ENCODE measurements at places on chromosomes 16 and 17.

GRCh38 chr16:2715519-2715918, 4.5 kb downstream of the PRSS27 start:
- DNase-seq: peak; percentile 68

DNA sequence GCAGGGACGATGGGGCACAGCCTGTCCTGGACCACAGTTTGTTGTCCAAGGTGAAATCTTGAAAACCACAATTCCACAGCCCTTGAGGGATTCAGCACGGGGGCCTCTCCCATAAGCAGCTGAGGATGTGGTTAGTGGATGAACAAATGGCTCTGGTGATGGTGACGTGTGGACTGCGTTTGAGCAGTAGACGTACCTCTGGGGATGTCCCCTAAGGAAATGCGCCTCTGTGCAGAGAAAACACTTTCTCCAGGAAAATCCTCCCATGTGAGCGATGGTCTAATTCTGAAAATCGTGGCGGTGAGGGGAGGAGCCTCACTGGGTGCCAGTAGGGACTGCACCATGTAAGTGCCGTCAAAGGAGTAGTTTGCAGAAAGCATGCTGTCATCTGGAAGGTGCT, 2.7 kb upstream of the SEPTIN12 start:
- no peak for DNase-seq

DNA sequence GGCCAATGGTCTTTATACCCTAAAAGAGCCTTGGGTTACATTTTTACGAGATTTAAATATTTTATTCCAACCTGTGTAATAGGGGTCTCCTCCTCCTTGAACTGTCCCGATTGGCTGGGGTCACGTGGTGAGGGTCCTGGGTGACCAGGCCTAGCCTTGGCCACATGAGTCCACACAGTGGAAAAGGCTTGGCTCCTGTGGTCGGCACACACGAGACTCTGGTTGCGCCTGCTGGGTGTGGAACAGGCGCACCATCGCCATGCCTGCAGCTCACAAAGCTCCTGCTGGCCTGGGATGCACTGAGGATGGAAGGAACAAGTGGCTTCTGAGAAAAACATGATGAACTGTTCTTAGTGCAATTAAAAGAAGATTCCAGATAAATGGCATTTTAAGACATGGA, 103.9 kb upstream of the ZNF750 start:
- DNase-seq: no peak

GRCh38 chr16:9820476-9821246, 361.6 kb downstream of the GRIN2A start:
- no peak for DNase-seq

DNA sequence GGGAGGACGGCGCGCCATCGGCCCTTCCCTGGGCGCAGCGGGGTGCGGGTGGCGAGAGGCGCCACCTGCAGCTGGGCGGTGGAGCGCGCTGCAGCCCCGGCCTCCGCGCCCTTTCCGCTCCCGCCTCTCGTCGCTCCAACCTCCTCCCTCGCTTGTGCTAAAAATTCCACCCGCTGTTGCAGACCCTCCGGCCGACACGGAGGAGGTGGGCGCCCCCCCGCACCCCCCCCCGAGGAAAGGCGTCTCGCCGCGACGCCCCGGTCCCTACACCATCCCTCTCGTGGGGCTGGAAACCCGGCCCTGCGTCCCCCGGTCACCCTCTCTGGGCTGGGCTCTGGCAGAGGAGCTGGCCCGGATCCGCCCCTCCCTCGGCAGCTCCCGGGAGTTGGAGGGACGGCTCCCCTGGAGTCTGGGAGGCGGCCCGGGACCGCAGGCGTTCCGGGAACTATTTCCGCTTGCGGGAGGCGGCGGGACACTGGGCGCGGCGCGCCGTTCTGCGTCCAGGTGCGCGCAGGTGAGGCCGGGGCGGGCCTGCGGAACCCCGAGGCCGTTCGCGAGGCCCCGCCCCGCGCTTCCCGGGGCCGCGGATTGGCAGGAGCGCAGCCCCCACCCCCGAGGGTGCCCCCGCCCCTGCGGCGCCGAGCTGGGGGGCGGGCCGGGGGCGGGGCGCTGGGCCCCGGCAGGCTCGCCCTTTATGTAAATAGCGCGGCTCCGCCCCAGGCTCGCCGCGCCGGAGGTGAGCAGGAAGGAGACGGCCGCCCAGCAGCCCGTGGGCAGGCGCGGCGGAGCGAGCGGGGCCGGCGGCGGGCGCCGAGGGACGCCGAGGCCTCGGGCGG, at the start of gene LLGL2:
Gene LLGL2, plus strand, starts transcription at position 728 of the 836 bp plus-strand sequence. CDS start 17,730 bp downstream, outside the sequence.
- DNase-seq: peak; percentile 63

DNA sequence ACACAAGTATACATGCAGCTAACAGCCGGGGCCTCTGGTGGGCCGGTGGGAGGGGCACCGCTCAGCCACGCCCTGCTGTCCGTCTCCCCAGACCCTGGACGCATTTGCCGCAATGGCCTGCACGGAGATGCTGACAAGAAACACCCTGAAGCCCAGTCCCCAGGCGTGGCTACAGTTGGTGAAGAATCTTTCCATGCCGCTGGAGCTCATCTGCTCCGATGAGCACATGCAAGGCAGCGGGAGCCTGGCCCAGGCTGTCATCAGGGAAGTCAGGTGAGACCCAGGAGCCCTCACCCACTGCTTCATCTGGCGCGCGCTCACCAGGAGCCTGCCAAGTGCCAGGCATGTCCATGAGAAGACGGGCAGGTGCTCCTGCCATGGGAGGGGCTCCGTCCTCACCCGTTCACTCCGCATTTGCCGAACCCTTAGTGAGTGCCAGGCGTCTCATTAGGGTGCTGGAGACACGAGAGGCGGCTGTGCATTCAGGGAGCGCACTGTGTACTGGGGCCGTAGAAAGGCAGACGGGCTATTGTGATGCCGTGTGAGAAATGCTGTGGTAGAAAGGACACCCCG, 51.4 kb upstream of the ENDOV start:
- no peak for DNase-seq

DNA sequence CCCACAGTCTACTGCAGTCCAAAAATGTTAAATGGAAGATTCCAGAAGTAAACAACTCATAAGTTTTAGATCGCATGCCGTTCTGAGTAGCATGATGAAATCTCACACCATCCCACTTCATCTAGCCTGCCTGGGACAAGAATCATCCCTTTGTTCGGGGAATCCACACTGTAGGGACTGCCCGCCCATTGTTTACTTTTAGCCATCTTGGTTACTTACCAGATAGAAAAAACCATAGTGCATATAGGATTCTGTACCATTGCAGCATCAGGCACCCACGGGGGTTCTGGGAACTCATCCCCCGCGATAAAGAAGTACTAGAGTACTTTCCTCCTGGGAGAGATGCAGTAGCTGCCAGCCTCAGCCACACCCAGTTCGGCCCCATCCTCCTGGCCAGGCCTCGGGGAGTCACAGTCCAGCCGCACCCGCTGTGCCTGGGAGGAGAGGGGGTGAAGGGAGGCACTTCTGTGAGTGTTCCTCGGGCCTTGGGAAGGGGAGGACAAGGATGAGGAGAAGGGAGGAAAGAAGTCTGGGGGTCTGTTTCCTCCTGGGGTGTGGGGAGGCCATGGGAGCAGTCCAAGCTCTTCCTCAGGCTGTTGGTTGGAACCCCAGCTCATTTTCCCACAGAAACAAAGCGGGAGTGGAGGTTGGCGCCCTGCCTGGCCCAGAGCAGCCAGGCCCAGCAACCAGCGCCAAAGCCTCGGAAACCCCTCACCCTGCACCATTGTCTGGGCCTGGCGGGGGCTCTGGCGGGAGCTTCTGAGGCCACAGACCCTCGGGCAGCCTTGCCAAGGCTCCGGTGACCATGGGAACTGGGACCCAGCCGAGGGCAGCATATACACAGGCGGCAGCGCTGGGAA, 8.9 kb downstream of the TRIM47 start:
- DNase-seq: no peak

Measured in activated CD4-positive, alpha-beta T cell treated with anti-CD3 and anti-CD28 coated beads for 24 hours (primary cell).